ENCODE measurements at places on chromosomes 3 and 15.

DNA sequence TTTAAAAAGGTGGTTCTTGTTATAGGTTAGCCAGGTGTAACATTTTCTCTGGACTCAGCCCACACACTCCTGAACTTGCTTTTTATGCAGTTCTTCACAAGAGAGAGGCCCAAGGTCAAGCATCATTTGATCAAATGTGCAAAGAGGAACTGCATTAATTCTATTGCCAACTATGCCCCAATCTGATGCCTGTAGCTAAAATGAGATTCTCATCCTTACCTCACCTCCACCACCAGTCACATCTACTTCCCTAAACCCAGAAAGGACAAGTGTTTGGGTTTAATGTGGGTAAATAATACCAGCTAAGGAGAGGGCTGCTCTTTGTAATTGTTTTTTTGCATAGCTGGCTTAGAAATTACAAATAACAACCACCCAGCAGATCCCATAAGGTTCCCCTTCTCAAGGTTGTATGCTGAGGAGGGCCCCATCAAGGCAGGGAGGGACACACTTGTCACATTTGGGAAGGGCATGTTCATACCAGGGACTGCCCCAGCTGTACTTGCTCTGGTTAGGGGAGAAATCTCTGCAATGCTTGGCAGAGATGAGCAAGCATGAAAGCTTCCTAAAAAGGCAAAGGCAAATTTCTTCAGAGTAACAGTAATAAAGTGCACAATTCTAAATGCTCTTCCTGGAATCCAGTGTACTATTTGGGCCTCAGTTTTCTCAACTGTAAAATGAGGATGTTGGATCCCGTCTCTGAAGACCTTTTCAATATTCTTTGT lies 76.2 kb downstream of the TGFBR2 start:
- DNase-seq = no peak

DNA sequence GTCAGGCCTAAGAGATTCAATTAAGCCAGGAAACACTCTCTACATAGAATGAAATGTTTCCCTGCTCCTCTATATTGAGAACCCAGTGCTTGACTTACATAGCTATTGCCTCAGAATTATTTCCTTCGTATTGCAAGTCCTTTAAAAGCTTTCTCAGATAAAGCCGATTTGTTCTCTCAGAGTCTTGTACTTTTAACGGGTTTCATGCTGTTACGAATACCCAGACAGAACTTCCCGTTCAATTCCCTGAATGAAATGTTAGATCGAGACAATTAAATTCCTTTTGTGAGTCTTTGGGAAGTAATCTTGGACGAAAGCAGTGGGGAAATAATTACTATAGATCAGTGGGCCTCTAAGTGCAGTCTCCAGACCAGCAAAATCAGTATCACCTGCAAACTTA lies 102.8 kb upstream of the CHL1 start:
- no peak for DNase-seq

- DNase-seq = no peak
Observed at GRCh38 chr3:39132096-39133092, 21.0 kb downstream of the CSRNP1 start.

DNA sequence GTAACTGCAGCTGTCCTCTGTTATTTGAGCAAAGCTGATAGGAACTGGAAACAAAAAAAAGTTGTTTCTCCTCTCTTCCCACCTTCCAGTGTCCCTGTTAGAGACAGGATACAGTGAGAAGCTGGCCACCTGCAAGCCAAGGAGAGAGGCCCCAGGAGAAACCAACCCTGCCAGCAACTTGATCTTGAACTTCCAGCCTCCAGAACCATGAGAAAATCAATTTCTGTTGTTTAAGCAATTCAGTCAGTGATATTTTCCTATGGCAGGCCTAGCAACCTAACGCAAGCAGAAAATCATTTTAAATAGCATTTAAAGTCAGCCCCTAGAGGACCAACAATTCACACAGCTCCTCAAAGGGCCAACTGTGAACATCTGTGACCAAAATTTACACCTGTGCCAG lies 291.3 kb downstream of the OXSM start:
- no peak for DNase-seq

DNA sequence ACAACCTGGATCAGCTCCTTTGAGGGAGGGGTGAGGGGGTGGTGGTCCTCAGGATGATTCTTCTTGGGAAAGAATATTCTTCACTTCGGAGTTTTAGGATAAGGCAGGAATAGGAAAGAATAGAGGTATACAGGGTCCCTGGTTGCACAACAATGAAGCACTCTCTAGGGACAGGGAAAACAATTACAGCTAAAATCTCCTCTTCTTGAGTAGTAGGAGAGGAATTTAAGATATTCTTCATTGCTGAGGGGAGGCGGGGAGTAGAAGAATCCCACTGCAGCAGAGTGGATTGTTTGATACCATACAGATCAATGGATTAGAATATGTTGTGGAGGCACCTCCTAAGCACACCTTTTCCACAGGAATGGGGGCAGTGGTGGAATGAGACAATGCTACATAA lies 20.5 kb downstream of the SLC9C1 start:
- no peak for DNase-seq

GRCh38 chr3:99641982-99642381 lies 3.6 kb downstream of the COL8A1 start:
- DNase-seq = no peak

DNA sequence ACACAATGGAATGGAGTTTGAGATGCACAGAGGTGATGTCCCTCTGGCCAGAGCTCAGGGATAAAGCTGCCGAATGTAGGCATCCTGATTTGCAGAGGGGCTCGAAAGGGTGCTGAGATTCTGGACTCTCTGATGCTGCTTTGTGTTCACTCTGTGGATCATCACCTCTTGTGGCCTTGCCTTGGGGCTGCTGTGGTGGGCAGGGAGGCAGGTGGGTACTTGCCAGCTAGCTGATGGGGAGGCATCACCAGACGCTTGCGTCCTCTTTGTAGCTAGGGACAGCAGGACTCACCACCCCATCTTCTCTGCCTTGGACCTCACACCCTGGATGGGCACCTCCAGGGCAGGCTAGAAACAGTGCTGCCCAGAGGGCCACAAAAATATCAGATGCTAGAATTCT lies 14.6 kb upstream of the RASGRF1 start:
- no peak for DNase-seq

All from T1000 (cell line).